NCI-H526 (cell line): ENCODE measurements at places on chromosomes 1 and 21.

GRCh38 chr21:25964015-25964414 lies 206.6 kb downstream of the APP start:
- no peak for DNase-seq

- no peak for DNase-seq
Observed at GRCh38 chr1:208027861-208028260, 116.9 kb upstream of the CD34 start.

- no peak for DNase-seq
Observed at GRCh38 chr1:44985747-44986359, 542 bp downstream of the EIF2B3 start.

GRCh38 chr1:41735631-41736260 lies 183.0 kb downstream of the HIVEP3 start:
- no peak for DNase-seq

DNA sequence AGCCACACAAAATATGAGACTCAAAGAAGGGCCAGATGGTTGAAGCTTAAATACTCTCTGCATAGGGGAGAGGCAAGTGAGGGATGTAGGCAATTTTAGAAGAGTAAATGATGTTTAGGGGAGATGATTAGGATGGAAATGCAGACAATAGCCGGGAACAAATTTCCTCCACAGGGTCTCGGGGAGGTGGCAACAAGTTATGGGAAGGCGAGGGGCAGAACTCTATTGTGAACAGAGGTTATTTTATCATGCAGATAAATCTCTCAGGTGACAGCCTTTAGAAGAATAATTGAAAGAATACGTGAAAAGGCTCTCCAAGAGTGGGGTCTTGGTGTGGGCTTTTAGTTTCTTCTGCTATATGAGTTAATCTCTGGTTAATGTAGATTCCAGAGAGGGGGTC lies 166.7 kb downstream of the GALNT2 start:
- no peak for DNase-seq

DNA sequence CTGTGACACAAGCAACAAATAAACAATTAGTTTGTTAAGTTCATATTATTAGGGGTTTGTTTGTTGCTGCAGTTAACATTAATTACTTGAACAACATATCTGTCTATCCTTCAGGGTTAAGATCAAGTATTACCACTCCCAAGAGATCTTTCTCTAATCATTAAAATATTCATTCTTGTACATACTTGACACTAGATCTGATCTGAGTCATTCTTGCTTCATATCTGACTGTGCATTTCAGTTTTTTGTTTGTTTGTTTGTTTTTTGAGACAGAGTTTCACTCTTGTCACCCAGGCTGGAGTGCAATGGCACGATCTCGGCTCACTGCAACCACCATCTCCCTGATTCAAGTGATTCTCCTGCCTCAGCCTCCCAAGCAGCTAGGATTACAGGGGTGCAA lies 613.3 kb upstream of the PLXNA2 start:
- DNase-seq, result no peak

DNA sequence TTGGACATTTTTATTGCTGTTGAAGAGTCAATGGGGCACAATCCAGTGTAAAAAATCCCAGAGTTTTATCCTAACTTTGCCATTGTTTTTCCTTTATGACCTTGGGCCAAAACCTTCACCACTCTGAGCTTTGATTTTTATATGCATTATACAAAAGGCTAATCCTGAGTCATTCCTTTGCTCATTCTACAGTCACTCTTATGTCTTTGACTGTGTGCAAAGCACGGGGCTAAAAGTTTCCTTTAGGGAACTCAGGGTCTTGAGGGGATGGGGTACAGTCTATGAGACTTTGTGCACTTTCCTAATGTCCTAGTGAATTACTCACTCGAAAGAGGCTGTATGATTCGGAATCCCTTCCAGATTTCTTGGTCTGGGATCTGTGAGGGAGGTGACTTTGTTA lies 543.2 kb upstream of the CAMK1G start:
- no peak for DNase-seq

- DNase-seq, result no peak
Observed at GRCh38 chr1:194056169-194056568, 869.8 kb upstream of the B3GALT2 start.

DNA sequence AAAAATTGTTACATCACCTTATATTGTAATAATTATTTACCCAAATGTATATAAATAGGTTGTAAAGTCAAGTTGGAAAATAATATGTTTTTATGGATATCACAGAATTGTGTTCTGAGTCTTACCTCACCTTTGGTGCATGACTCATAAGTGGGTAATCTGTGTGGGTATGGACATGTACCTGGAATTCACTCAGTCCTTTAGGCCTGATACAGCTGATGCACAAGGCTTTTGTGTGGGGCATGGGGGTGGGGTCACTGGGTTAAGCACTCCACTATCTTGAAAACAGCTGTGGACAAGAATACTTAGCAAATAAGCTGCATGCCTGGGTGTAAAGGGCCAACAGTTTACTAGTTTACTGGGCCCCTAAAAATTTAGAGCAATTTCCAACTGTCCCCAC lies 34.4 kb downstream of the INKA2 start:
- no peak for DNase-seq

GRCh38 chr1:173824315-173825081 lies at the start of the genes CENPL and DARS2:
Gene CENPL (minus strand): TSS chr1:173824883. CDS start chr1:173811299, 13,584 bp downstream.
Gene DARS2 (plus strand): TSS chr1:173824673. CDS start chr1:173825230, 557 bp downstream.
- DNase-seq, result peak; percentile 99

DNA sequence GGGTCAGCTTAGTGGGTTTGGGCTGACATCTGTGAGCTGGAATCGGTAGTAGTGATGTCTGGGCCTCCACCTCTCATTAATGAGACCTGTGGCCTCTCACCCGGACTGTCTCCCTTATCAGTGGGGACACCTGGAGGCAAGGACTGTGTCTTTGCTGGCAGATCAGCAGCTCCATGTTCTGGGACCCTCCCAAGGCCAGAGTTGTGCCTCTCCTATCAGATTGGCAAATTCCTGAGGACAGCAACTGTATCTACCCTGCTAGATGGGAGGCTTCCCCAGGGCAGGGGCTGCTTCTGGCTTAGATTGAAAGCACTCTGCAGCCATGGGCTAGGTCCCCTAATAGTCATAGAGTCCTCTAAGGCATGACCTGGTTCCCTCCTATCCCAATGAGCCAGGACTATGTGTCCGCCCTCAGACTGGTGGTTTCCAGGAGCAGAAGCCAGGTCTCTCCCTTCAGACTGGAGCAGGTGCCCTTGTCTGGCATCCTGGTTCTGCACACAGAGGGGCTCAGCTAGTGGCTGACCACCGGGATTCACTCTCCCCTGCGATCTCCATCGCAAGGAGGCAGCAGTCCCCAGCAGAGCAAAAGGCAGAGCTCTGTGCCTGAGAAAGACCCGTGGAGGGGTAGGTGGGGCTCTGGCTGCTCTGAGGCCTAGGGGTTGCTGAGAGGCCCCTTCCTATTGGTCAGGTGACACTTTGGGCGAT lies 5.8 kb downstream of the DRAXIN start:
- DNase-seq, result no peak

- no peak for DNase-seq
Observed at GRCh38 chr1:210940081-210940617, 193.8 kb downstream of the KCNH1 start.

DNA sequence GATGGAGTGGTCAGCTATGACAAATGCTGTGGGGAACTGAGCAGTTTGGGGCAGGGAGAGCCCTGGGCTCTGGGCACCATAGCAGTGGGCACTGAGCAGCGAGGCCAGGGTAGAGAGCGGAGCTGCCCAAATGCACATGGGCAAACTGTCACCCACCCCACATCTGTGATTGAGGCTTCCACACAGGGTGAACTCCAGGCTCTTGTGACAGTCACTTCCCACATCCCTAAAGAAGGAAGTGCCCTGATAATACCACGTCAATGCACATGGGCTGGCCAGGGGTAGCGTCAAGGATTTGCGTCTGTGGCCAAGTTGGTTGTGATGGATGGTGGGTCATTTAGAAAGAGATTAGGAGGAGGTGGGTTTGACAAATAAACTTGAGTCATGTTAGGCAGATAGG lies 2.6 kb upstream of the GUCA2B start:
- DNase-seq, result no peak

GRCh38 chr1:171352554-171352953 lies 38.6 kb downstream of the FMO4 start:
- DNase-seq, result no peak

DNA sequence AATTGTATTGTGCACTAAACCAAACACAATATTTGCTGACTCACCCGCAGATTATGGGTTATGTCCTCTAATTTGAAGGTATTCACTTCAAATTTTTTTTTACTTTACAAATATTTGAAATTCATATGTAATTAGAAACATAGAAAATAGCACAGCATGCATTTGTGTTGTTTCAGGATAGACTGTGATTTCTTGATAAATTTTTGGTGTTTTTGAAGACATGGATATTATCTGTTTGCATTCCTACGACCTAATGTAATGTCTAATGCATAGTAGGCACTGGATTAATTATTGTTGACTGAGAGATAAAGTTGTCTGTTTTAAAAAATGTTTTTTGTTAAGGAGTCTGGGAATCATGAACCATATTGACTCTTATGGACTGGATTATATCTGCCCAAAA lies 850.2 kb downstream of the BRINP3 start:
- no peak for DNase-seq

DNA sequence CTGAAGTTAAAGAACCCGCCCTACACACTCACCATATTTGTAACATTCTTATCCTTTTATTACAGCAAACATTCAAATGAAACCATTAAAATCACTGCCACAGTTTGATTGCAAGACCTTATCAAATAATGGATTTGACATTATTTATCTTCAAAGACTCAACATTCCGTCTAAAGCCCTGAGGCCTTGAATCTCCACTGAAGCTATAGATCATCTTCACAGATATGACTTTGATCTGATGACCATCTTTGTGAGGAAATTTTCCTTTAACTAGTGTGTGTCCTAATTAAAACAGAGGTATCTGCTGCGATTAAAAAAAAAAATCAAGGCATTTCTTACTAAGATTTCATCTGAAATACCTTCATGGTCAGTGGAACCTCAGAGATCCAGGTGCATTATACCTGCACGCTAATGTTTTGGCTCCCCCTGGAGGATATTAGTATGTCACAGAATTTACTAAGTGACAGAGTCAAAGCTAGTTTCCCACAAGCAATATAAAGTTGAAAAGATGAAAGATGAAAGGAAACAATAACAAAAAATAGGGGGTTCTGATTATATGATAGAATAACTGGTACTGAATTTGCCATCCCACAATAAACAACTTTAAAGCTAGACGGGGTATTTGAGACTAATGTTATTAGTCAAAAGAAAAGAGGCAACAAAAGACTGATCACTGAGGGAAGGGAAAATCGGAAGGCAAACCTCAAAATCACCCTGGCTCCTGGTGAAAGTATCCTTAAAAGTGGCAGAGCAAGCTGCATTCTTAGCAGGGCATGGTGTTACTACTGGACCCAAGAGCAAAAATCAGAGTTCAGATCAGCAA lies 923.4 kb downstream of the NCAM2 start:
- DNase-seq, result peak; percentile 52

- no peak for DNase-seq
Observed at GRCh38 chr1:112575154-112575804, 43.7 kb downstream of the ST7L start.

- DNase-seq, result no peak
Observed at GRCh38 chr1:78721136-78721535, 71.5 kb downstream of the IFI44 start.

GRCh38 chr1:15413563-15414444 lies 4.1 kb downstream of the EFHD2 start:
- no peak for DNase-seq

- no peak for DNase-seq
Observed at GRCh38 chr1:78101514-78101913, 55.7 kb downstream of the GIPC2 start.

DNA sequence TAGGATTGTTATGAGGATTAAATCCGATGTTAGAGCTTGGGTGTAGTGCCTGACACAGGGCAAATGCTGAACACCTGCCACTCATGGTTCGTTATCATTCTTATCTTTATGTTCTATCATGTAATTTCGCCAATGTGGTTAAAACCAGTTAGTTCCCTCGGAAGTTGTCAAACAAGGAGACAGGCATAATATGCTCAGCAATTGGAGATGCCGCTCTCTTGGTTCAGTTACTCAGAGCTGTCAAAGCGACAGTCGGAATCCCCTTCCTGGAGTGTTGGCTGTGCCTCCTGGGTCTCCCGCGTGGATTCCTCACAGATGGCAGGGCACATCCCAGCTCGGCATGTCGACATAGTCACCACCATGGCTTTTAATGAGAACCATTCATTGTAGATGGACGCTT lies 192.2 kb downstream of the ROR1 start:
- no peak for DNase-seq

DNA sequence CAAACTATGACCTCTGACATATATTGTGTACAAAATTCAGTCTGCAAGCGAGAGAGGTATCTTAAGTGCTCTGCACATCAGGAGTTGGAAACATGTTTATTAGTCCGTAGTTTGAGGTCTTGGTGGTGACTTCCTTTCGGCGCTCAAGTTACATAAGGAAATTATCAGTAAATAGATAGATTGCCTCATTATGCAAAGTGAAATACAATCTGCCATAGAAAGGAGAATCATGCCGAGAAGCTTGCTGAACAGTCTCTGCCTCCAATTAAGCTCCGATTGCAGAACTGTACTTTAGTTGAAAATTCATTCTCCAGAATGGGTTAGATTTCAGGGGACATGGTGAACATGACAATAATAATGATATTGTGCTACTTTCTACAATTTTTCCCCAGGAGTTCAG lies 271.8 kb downstream of the BRINP2 start:
- DNase-seq, result peak; percentile 96

DNA sequence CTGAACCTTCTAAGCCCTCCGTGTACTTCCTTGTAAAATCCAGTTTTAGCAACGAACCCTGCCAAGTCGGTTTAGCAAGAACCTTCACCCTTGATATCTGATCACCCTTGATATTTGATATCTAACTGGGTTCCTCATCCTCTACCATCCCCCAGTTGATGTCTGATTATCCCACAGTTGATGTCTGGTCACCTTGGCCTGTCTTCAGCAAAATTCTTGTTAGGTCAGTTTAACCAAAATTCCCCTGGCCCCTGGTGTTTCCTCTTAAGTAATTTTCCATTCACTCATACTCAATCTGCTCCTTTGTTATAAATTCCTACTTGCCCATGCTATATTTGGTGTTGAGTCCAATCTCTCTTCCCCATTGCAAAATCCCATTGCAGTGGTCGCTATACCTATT lies 114.5 kb upstream of the ZNHIT6 start:
- DNase-seq, result no peak
